ENCODE measurements at places on chromosomes 6 and 20.

DNA sequence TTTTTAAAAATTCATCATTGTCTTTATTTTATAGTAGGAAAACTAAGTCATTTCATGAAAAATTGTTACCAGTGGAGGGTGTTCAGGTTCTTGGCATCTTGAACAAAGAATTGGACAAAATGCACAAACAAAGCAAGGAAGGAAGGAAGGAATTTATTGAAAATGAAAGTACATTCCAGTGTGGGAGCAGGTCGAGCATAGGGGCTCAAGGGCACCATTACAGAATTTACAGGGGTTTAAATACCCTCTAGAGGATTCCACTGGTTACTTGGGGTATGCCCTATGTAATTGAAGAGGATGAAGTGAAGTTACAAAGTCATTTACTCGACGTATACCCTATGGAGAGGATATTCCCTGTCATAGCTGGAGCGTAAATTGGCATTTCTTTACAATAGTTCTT, 37.4 kb upstream of the HDAC2 start:
- DNase-seq = no peak

DNA sequence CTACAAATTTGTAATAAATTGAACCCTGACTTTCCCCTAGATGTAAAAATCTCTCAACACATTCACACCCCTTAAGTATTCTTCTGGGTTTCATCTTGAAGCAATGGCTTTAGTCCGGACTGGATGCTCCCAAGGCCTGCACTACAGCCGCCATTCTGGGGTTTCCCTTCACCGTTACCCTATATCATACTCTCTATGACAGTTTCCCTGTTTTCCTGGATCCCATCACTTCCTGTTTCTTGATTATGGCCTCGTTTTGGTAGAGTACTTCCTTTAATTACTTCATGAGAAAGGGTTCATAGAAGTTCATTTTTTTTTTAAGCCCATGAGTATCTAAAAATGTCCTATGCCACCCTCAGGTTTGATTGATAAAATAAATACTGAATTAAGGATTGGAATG, 11.7 kb downstream of the FIG4 start:
- no peak for DNase-seq

DNA sequence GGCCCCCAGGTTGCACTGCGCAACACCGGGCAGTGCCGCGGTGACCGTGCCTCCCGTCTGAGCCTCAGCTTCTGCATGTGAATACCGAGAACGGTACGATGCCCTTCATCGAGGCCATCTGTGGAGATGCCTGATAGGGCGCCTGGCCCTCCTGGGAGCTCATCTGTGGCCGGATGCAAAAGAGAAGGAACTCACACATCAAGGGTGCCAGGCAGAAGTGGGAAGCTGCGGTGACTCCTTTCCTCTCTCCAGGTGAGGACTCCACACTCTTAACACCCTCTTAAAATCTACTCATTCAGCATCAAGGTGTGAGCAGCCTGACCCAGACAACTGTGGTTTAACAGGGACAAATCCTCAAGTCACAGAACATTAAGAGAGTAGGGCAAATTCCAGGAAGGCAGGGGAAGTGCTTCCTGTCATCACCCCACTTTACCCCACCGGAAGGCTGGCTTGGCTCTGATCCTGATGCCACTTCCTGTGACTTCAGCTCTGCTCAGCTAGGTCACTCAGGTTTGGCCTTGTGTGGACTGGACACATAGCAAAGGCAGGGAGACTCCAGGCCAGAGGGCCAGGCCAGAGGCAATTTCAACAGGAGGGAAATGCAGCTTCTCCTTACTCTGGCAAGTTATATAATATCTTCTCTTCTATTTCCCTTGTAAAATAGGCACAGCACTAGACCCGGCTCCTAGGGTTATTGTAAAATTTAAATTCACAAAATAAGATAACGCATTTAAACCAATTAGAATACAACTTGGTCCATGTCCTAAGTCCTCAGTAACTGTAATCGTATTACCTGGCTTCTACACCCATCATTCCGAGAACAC, 69.4 kb downstream of the CPNE5 start:
- DNase-seq = no peak

GRCh38 chr20:59984541-59984940, 26.3 kb downstream of the CDH26 start:
- no peak for DNase-seq

DNA sequence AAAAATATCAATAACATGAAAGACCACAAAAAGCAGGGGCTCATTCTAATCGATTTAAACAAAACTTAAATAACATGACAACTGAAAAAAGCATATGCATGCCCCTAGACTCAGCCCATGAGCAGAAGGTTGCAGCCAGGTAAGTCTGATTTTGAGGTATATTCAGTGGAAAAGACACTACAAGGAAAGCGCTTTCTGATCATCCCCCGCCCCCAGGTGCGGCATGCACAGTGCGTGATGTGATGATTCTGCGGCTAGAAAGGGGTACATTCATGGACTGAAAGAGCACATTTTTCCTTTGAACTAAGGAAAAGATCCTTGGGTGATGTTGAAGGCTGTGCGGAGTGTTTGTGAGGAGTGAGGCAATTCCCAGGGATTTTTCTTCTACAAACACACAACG, 16.9 kb upstream of the FOXC1 start:
- DNase-seq = no peak

DNA sequence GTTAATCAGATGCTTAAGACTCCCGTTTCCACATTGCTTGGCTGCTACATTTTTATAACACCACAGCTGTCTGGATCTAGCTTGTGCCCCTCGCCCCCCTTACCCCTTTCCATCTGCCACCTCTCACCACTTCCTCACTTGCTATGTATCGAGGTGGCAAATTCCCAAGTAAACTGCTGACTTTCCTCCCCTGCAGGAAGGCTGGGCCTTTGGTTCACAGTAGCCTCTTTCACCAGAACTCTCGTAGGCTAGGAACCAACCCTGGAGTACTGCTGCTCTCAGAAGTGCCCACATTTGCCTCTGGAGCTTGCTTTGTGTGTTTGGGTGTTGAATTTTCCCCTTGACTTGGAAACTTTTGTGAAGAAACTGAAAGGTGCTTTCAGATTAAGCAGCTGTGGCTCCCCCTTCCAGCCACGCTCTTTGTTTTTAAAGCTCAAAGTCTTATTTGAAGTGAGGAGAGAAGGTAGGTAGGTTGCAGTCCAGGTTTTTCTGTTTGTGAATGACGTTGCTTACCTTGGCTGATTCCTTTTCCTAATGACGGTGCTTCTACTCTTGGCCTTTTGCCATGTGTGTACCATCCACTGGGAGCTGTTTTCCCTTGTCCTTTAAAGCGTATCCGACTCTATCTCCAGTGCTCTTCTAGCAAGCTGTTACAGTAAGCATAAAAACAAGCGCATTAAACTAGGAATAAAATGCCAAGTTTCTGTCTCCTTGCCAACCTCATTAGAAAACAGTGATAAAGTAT, 90.4 kb downstream of the CARMIL1 start:
- peak; percentile 48 for DNase-seq

DNA sequence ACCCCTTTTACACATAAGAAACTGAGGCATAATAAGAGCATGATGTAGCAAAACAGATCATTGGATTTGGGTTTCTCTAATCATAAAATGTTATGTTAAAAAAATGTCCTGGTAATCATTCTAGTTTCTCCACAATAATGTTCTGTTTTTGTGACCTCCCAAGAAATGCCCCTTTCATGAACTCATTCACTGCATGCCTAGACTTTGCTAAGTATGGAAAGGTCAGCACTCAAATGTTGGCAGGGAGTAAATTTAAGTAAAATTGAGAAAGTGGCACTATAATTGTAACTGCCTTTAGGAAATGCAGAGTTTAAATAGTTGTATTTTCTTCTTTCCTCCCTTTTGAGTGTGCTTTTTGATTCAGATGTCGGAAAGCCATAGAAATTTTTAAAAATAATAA, 48.5 kb upstream of the ID4 start:
- no peak for DNase-seq

GRCh38 chr6:113635222-113635986, 221.7 kb upstream of the MARCKS start:
- DNase-seq = no peak

DNA sequence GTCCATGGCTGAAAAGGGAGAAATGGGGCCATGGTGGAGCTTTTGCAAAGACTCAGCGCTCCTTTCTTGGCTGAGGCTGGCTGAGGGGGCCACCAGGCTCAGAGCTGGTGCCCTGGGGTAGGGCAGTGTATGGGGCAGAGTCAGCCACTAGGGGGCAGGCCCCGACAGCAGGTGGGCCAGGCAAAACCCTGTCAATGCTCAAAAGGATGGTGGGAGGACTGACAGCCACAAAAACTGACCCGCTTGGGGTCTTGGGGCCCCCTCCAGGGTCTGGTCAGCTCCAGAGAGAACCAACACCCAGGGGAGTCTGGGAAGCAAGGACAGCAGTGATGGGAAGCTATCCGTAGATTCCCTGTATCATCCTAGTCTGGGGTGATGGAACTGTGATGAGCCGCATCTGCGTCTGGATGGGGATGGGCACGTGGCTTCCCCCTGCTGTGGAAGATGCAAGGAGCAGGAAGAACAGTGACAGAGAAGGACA, 306.9 kb downstream of the DHX35 start:
- DNase-seq = peak; percentile 56

GRCh38 chr20:20188647-20189046, 136.3 kb downstream of the CFAP61 start:
- no peak for DNase-seq

DNA sequence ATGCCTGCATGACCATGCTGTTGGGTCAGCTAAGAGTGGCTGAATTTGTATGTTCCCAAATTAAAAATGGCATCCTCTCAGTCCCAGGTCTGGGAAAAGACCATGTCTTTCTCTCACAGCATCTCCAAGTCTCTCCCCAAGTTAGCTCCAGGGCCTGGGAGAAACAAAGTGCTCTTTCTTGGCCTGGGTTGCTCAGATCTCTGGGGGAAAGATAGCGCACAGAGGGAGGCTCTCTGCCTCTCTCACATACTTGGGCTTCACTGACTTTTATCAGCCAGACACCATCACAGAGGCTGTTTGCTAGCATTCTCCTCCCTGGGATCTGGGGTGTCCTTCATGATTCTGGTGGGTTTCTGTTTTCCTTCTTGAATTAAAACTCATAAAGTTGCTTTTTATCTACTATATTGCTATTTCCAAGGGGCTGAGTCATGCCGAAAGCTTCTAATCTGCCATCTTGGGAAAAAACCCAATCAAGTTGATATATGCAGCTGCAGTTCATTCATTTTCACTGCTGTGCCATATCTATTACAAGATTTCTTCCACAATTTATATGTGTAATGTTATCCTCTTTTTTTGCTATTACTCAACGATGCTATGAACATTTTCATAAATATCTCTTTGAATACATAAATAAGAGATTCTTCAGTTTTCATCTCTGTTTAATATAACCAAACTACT, 190.2 kb downstream of the MOXD1 start:
- DNase-seq = no peak

GRCh38 chr6:126156973-126157372, 170.6 kb downstream of the TRMT11 start:
- no peak for DNase-seq

DNA sequence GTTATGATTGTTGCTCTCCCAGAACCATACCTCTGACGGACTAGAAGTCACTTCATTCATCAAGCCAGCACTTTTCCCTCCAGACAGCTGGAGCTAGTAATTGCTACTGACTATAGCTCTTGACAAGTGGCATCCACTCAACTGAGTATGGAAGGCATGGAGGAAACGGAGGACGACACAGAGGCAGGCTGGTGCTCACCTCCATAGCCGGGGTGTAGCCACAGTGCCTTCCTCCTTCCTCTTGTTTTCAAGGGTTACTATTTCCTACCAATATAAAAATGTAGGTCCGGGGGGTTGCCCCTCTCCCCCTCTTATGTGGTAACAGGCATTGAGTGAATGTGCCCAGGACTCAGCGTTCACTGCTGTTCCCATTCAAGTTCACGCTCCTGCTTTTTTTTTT, 23.5 kb upstream of the FOXC1 start:
- DNase-seq = no peak

- no peak for DNase-seq
Measured at GRCh38 chr20:24772667-24773066, 176.4 kb upstream of the CST7 start.

- no peak for DNase-seq
Measured at GRCh38 chr6:13431059-13431656, 56.2 kb downstream of the GFOD1 start.

All from Ammon's horn (tissue), 1 donor.